Endodermal cell (in vitro differentiated cells): ENCODE measurements at places on chromosomes 16 and 17. TPM values are rescaled to one million over a fixed set of nuclear protein-coding genes. Genes with fewer than 3 reads are reported as not detected.
A peak's percentile ranks its signal among the peaks of the same experiment; 100 is the strongest.

CHRNE gene
- total RNA-seq, result 1.2 and 1.3 TPM in 2 replicates

KRT25 gene
- not detected in 2 replicates for total RNA-seq

KCNAB3 gene
- total RNA-seq, result 6.2 to 7.2 TPM (median 6.5 TPM) in 3 replicates

PRR29 gene
- total RNA-seq, result 1.9 to 6.1 TPM (median 3.0 TPM) in 3 replicates

DNA sequence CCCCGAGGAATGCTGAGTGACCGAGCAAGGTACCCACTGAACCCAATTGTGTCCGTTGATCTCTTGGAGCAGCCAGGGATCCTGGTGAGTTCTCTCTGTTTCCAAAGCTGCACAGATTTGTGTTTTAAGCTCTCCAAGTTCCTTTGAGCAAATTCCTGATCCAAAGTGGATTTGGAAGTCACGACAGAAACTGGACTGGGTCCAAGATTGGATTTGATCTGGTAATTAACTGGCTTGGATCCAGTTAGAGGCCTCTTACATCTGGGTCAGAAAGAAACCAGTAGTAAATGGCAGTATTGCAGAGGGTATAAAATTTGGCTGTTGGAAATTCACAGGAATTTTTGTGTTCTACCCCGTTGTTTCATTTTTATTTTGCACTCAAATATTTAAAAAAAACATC, 119.5 kb downstream of the PMP22 start:
- DNase-seq, result no peak

- DNase-seq, result no peak
These were observed 6.7 kb downstream of the PMM2 start for GRCh38 chr16:8804313-8804712.

- DNase-seq, result no peak
These were observed 81.7 kb downstream of the RTN4RL1 start for GRCh38 chr17:1943436-1943831.

- peak; percentile 66 for DNase-seq
These were observed 26.9 kb upstream of the FAM20A start for GRCh38 chr17:68627956-68628575.

GRCh38 chr17:76732734-76733617, 4.2 kb downstream of the SRSF2 start:
- DNase-seq, result peak; percentile 56

DNA sequence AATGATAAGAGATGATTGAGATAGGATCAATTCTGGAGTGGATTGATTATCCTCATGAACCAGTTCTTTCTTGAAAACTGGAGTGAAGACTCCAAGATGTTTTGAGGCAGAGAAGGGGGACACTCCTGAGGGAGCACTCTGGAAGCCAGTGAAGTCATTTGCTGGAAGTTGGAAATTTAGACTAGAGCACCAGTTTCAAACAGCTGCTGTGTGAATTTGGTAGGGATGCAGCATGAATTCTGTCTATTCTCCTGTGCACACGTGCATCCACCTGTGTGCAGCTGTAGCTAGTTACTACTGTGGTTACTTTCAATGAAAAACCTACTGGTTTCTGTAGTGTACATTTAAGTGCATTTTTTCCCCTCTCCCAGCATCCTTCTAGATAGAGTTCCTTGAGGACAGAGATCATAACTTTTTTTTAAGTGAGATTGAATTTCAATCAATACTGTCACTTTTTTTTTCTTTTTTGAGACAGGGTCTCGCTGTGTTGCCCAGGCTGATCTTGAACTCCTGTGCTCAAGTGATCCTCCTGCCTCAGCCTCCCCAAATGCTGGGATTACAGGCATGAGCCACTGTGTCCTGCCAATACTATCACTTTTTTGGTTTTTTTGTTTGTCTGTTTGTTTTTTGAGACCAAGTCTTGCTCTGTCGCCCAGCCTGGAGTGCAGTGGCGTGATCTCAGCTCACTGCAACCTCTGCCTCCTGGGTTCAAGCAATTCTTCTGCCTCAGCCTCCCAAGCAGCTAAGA, 65.9 kb downstream of the TUBD1 start:
- DNase-seq, result no peak

DNA sequence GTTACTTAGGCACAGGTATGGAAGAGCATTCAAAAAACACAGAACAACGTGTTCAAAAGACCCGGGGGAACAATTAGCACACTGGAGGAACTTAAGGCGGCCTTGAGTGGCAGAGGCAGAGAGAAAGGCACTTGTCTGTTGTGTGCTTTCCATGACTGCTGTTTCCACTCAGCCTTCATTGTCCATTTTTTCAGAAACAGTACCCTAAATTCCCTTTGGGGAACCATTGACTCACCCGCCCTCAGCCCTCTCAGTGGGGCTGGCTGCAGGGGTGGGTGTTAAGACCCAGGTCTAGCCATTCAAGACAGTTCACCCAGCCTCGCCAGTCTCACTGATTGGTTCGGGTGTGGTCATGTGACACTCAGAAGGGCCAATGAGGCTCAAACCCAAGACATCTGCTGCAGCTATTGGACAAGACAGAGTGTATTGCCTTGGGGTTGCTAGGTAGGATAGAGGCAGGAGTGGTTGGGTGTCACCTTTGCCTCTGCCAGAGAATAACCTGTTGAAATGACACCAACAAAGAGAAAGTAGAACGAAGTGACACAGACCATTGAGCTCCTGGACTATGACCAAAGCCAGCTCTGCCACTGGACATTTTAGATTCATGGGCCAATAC, 19.6 kb upstream of the CEP20 start:
- peak; percentile 92 for DNase-seq

DNA sequence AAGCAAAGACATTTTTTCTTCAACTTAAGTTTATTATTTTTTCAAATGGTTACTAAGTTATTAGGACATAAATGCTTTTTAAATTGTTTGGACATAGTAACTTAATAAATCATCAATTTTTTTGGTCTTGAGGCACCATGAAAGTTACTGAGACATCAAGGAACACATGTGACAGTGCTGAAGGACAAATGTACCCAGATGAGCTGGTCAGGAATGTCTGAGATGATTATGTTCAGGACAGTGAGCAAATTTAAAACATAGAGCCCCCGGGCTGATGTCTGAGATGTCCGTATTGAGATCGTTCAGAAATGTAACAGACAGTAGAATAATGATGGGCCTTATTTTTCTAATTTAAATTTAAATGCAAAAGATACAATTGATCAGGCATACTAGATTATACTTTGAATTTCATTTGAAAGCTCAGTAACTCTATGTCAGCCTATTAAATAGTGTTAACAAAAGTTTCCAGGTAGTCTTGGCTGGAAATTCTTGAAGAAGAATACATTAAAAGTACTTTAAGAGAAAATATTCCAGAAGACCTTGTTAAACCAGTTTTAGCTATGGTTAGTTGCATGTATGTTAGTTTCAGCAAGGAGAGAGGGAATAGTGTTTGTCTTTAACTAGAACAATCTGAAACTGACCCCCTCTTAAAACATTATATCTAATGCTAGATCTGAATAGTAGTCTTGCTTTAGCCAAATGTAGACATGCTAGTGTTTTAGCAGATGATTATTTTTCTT, 36.4 kb downstream of the SEC14L1 start:
- no peak for DNase-seq

GRCh38 chr16:24507959-24508480, 31.3 kb upstream of the RBBP6 start:
- DNase-seq, result no peak

DNA sequence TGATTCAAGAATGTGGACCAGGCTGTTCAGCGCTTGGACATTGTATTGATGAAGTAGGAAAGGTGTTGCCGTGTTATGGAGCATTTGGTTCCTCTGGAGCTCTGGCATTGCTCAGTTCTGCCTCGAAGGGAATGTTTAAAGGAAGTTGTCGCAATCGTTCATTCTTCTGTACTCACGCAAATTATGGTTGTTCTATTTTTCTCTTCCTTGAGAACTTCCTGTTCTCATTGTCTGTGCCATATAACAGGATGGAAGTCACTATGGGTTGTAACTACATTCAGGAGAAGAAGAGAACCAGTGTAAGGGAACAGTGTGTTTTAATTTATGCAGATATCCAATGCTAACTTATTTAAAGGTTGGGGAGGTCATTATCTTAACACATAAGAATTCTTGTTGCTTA, 13.0 kb downstream of the PCTP start:
- no peak for DNase-seq
